CD8-positive, alpha-beta memory T cell (primary cell): ENCODE measurements at places on chromosomes 11 and 22.

GRCh38 chr22:26617271-26618199, at the start of gene CRYBB1:
CRYBB1 (minus strand) TSS chr22:26618027; CDS start chr22:26616319, 1,708 bp downstream.
- H3K27ac ChIP-seq: peak within 1 kb of the TSS; percentile 24
- H3K4me3 ChIP-seq: no peak within 1 kb of the TSS
- H3K4me1 ChIP-seq: peaks cover 5% of the 10 kb centered on the region
- H3K27me3 ChIP-seq: no peaks in the 10 kb centered on the region
- DNase-seq: no peak

GRCh38 chr22:21866833-21867527, 465 bp downstream of the MAPK1 start:
- peak overlapping the region; percentile 64 for H3K4me3 ChIP-seq
- no peaks in the 10 kb centered on the region for H3K27me3 ChIP-seq
- H3K36me3 ChIP-seq: no peaks in the 10 kb centered on the region
- no peak for DNase-seq

- no peak for DNase-seq
- H3K27ac ChIP-seq: no peak overlapping the region
- H3K4me1 ChIP-seq: no peaks in the 10 kb centered on the region
- no peaks in the 10 kb centered on the region for H3K36me3 ChIP-seq
- no peak overlapping the region for H3K4me3 ChIP-seq
Measured at GRCh38 chr22:22897091-22897490, 9.5 kb downstream of the IGLL5 start.

DNA sequence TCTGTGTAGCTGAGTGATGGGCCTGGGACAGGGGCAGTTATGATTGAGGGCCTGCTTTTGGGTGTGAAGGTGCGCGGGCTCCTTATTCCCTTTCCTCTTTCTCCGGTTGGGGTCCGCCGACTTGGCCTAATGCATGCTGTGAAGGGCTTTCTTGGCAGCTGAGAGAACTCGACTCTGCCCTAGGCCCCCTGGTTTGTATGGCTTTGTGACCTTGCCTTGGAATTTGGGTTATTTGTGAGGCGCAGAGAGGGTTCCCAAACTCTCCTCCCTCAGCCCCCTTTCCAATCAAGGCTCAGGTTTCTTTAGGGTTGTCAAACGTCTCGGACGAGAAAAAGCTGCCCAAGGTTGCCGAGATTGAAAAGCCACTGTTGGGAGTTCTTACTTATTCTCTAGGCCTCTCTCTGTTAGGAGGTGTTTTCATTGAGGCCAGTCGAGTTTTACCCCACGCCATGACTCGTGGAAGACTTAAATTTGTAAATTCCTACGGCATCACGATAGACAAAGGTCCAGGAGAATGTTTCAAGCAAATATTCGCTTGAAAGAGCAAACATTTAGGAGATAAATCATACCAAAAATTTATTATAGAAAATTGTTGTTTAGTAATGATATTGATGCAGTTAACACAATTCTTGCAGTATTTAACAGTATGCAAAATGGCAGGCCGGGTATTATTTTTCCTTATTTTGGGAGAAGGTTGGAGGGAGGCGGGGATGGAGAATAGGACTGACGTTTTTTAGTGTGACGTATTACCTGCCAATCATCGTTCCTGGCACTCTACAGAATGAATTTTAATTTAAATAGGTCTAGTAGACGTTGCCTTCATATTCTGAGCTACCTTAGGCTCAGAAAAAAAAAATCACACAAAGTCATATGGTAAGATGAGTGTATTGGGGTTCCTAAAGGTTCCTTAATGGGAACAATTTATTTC, 689 bp downstream of the PDHX start:
- H3K27ac ChIP-seq: peak overlapping the region; percentile 85
- peak overlapping the region; percentile 93 for H3K4me3 ChIP-seq
- DNase-seq: no peak
- H3K27me3 ChIP-seq: no peaks in the 10 kb centered on the region

GRCh38 chr11:97964332-97965004, 1056.3 kb upstream of the CNTN5 start:
- no peaks in the 10 kb centered on the region for H3K36me3 ChIP-seq
- peak overlapping the region; percentile 72 for H3K27ac ChIP-seq
- no peaks in the 10 kb centered on the region for H3K4me1 ChIP-seq
- no peaks in the 10 kb centered on the region for H3K27me3 ChIP-seq

GRCh38 chr11:55503449-55503848, 50.8 kb upstream of the OR4C15 start:
- H3K27me3 ChIP-seq: no peaks in the 10 kb centered on the region
- H3K27ac ChIP-seq: no peak overlapping the region
- no peak overlapping the region for H3K4me3 ChIP-seq
- H3K4me1 ChIP-seq: no peaks in the 10 kb centered on the region
- H3K36me3 ChIP-seq: no peaks in the 10 kb centered on the region
